ENCODE measurements at places on chromosomes 13 and 19. TPM values are rescaled to one million over a fixed set of nuclear protein-coding genes. Genes with fewer than 3 reads are reported as not detected.
A peak's percentile ranks its signal among the peaks of the same experiment; 100 is the strongest.

Gene GNG7
- 1.2 TPM for polyA plus RNA-seq

Gene ZNF548
- 1.2 TPM for polyA plus RNA-seq

DNA sequence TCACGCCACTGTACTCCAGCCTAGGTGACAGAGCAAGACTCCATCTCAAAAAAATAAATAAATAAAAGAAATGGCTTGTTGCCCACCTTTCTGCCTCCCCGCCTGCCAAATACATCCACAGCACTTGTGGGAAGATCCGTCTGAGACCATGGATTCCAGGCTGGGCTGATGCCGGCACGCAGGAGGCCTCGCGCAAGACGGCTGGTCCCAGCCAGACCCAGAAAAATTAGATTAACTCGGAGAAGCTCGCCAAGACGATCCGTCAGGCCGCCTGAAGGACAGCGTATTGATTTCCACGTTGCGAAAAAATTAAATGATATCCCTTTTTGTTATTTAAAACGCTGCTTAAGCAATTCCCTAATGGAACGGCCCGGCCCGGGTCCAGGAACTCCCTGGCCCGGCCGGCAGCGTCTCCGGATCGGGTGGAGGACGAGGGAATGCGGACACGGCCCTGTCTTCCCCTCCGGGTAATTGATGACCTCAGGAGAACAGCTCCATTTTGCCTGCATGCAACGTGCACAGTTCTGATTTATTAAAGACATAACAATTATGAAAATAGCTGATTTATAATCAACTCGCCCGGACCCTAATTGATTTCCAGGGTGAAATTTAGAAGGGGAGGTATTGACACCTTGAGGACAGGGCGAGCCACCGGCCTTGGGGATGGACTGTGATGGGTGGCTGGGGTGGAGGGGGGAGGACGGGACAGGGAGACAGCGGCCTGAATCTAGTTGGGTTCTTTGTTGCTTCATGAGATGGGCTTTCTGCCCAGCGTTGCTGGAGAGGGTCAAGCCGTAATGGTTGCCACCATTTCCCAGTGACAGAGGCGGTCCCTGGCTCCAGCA lies 52.1 kb downstream of the ZNRF4 start:
- DNase-seq: no peak

GRCh38 chr13:68929075-68929745 lies 1178.4 kb upstream of the ATXN8OS start:
- DNase-seq: no peak

DNA sequence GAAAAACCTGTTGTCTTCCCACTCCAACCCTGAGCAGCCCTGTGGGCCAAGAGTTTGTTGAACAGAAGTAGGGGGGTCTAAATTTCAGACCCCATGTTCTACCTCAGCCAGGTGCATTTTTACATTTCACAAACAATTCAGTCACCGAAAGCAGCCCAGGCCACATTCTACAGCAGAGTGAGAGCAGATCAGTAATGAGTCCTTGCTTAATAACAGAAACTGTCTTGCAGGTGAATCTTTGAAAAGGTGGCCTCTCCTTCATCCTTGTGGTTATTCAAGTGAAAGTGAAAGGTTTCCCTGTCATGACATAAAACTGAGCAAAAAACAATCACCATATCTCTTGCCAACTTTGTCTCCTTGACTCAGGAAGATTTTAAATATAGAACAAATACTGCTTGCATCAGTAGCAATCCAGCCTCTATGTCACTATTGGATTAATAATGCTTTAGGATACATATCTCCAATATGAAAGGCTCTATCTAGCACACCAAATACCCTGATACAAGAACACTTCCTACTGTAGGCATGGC lies 670.2 kb downstream of the DIAPH3 start:
- DNase-seq: no peak

Gene NKG7
- polyA plus RNA-seq: not detected

DNA sequence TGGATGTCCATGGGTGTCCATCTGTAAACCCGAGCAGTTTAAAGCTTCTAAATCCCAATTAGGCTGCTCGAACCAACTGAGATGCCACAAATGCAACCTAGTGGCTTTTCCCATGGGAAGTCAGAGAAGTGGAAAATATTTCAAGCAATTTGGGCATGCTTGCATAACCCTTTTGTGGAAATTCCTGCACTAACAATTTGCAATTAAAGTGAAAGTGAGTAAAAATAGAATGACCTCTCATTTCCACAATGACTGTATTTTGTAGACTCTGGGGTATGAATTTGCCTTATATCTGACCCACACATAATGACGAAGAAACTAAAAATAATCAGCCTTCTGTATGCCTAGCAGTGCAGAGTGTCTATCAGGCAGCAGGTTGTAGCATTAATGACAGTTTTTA lies 91.8 kb upstream of the TSC22D1 start:
- no peak for DNase-seq

DNA sequence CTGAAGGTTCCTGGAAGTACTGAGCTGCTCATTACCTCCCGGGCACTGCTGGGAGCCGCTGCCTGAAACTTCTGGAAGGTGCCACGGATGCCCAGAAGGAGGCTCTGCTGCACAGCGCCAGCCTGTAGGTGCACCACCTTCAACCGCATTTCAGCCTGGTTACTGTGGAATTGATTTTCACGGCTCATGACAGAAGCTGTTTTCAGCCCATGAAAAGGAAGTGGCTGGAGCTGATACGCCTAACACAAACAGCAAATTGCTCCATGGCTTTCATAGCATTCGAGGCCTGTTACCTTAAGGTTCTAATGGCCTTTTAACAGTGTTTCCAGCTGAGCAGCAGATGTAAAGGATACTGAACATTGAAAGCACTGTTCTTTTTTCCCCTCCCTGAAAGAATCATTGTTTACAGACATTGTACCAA lies 22.0 kb downstream of the GPC6 start:
- no peak for DNase-seq

DNA sequence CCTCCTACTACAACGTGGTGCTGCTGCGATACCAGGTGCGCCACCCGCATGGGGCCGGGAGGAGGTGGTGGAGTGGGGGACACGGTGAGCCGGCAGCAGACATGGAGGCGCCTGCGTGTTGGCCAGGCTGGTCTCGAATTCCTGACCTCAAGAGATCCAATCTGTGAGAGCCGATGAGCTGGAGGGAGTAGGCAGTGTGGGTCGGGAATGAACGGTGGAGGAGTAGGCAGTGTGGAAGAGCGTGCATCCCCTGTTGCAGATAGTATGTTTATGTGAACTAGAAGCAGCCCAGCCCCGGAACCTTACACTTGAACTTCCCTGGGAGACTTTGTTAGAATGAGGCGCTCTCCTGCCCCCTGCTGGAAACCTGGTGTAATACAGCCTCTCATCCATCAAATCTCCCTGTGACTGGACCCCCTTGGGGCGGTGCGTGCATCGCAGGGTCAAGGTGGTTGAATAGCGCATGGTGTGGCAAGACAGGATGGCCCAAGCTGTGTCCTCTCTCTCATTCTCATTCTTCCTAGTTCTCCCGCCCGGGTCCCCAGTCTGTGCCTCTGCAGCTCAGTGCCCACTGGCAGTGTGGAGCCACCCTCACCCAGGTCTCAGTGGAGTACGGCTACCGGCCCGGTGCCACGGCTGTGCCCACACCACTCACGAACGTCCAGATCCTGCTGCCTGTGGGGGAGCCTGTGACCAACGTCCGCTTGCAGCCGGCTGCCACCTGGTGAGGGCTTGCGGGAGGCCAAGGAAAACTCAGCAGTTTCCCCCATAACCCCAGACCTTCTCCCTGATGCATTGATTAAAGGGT lies 10.5 kb upstream of the B3GNT3 start:
- peak; percentile 75 for DNase-seq

Gene KLK14
- 0.51 TPM for polyA plus RNA-seq

- no peak for DNase-seq
These were observed 5.1 kb downstream of the NFKBIB start for GRCh38 chr19:38904581-38905539.

- DNase-seq: no peak
These were observed 84.8 kb downstream of the STOML3 start for GRCh38 chr13:38905861-38906260.

GRCh38 chr13:49113526-49114286 lies 106.4 kb upstream of the MLNR start:
- DNase-seq: no peak

Gene NECTIN2
- polyA plus RNA-seq: 68.6 TPM

GRCh38 chr19:29302002-29302928 lies 89.3 kb upstream of the UQCRFS1 start:
- peak; percentile 10 for DNase-seq

DNA sequence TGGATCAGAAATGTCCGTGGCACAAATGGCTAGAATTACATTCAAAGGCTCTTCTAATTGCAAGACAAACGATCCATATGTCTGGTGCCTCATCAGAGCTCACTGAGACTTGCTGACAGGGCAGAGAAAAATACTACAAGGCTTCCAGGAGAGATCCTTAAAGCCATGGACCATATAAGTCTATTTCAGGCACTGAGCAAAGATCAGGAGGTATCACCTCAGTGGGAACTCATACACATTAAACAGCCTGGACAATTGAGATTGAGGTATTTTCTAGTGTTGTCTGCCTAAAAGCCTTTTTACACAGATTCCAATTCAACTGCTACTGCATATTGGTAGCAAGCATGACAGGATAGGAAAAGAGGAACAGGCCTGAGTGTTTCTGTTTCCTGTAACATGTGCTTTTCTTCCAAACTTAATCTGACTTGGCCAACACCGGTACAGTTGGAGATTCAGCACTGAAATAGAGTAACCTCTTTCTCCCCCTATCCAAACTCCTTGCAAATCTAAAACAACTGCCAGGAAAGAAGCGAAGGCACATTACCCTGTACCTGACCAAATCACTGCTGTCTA lies 65.9 kb downstream of the SERP2 start:
- DNase-seq: no peak

- DNase-seq: peak; percentile 68
These were observed 17.0 kb downstream of the KL start for GRCh38 chr13:33033051-33033812.

GRCh38 chr13:110813646-110814624 lies 100.4 kb downstream of the ING1 start:
- no peak for DNase-seq

GRCh38 chr19:55325172-55325571 lies at the start of gene TMEM150B:
TSS of gene TMEM150B (minus strand) at chr19:55325341. CDS start at chr19:55321036, 4,305 bp downstream.
- no peak for DNase-seq

GRCh38 chr19:8050274-8051096 lies 2.1 kb upstream of the CCL25 start:
- peak; percentile 84 for DNase-seq

- DNase-seq: no peak
These were observed at the start of gene DLL3 for GRCh38 chr19:39498798-39499642. TSS of gene DLL3 (plus strand) at chr19:39498947. CDS start at chr19:39498975, 28 bp downstream.

- no peak for DNase-seq
These were observed 59.6 kb downstream of the PDS5B start for GRCh38 chr13:32645854-32646253.

DNA sequence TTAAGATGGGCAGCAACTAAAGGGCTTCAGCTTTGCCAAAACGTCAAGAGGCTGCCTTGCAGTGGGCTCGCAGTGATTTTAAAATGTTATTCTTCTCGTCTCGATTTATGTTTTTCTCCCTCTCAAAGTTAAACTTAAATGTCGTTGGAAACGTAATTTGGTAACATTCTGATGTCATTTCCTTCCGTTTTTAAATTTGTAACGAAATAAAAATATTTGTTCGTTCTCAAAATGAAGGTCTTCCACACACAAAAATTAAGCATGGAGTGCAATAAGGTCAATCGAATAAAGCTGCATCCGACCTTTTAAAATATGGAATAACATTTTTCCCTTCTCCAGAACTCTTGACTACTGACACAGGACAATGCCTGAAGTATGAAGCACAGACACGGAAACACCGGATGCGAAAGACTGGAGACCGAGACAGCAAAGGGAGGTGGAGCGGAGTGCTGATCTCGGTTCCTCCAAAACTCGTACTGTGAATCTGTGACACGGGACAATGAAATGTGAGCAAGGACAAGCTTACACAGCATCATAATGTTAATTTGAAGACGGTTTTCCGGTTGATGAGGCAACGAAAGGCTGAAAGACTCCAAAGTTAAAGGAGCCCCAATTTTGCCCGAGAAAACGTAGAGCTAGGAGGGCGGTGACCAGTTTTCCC lies 850 bp downstream of the MTMR6 start:
- no peak for DNase-seq

DNA sequence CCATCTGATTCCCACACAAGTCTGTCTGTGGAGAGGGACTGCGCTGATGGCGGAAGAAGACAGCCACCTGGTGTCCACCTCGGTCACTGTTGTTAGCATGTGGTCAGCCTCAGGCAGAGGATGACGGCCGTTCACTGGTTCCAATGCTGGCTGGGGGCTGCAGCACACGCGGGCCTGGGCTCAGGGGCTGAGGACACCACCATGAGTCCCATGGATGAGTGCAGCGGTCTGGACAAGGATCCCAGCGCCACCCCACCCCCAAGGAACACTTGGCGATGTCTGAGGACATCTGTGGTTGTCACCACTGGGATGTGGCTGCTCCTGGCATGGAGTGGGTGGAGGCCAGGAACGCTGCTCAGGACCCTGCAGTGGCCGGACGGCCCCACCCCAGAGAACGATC lies 10.9 kb downstream of the DPP9 start:
- DNase-seq: no peak

DNA sequence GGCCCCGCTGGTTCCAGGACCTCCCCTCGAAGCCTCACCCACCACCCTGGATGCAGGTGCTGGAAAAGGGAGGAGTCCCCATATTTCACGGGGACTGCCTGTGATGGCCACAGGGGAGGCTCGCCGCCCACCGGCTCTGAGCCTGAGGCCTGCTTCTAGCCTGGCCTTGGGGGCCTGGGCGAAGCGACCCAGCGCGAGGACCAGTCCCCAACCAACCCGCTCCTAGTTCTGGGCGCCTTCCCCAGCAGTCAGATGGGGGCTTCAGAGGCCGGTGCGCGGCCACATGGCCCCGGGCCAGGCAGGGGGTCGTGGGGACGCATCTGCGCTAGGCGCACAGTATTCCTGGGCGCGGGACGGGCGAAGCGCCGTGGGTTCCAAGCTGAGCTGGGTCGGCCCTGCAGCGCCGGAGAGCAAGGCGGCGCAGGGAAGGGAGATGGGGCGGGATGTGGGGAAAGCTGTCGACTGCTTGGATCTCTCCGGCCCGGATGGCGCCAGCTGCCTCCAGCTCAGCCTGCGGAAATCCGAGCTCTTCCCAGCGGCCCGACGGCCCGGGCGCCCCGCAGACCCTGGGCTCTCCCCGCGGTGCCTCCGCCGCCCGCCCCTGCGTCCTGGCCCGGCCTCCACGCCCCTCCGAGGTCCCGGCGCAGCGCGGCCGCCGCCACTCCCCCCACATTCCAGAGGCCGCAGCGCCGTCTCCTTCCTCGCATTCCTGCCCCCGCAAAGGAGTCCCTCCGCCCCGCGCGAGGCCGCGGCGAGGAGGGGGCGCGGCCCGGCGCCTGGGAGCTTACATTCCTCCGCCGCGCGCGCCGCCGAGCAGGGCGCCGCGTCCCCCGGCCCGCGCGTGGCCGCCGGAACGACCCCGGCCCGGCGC lies at the start of gene WTIP:
Gene WTIP (plus strand): TSS at position 788 of the 871 bp plus-strand sequence. CDS start 217 bp downstream, outside the sequence.
- DNase-seq: peak; percentile 86

Gene CCDC122
- 7.2 TPM for polyA plus RNA-seq

- no peak for DNase-seq
These were observed 312.0 kb upstream of the TMTC4 start for GRCh38 chr13:100986571-100986970.

Gene MYO1F
- polyA plus RNA-seq: 19.4 TPM

Gene RINL
- 17.6 TPM for polyA plus RNA-seq

All from sigmoid colon (tissue), 7 donors.